Lung (tissue), 17 donors: ENCODE measurements at places on chromosomes 1 and 21. TPM values are rescaled to one million over a fixed set of nuclear protein-coding genes. Genes with fewer than 3 reads are reported as not detected.

DNA sequence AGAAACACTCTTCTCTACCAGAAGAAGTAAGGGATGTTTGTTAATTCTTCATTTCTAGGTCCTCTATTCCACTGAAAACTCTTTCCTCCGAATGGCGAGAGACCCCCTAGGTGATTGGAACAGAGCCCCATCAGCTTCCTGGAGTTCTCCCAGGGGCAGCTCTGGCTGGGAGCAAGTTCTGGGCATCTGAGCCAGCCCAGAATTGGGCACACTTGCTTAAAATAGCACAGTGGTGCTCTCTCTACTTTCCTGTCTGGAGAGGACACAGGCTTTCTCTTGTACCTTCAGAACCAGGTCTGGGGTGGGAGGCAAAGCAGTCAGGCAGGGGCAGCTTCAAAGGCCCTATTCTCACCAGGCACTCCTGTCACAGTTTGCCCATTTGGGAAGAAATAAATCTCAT lies 83.2 kb upstream of the CNTN2 start:
- DNase-seq, result no peak
- peaks cover 3% of the 10 kb centered on the region for H3K27me3 ChIP-seq
- H3K4me1 ChIP-seq, result no peaks in the 10 kb centered on the region
- no peak overlapping the region for H3K27ac ChIP-seq
- no peak overlapping the region for H3K4me3 ChIP-seq

The GBP7 gene
- 0.09 TPM for total RNA-seq

DNA sequence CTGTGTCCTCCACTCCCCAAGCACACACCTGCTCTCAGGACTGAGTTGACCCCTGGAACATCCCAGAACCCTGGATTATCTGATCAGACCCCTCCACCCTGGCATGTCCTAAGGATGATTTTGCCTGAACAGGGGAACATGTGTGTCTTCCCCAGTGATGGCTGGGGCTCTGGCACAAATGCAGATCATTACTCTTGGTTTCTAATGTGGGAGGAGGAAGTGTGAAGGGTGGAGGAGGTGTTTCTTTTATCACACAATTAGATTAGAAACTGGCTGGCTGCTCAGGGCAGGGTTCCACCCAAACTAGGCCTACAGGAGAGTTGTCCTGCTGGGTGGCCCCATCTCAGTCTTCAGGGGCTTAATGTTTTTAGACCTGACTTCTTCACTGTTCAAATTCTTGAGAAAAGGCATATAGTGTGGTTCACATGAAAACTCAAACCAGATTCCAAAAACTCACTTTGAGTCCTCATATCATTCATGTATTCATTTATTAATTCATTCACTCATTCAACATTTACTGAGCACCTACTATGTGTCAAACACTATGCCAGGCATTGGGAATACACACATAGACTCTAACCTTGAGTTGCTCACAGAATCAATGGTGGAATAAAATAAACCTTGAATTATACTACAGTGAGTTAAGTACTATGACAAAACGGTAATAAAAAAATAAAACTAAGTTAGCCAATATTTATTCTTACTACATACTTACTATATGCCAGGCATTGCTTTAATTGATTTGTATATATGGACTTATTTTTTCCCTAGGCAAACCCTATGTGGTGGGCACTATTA lies 221.8 kb upstream of the JUN start:
- no peaks in the 10 kb centered on the region for H3K36me3 ChIP-seq
- no peak overlapping the region for H3K27ac ChIP-seq
- DNase-seq, result no peak
- H3K27me3 ChIP-seq, result no peaks in the 10 kb centered on the region

GRCh38 chr1:74407902-74408301 lies 104.5 kb downstream of the LRRC53 start:
- no peak overlapping the region for H3K4me3 ChIP-seq
- H3K36me3 ChIP-seq, result no peaks in the 10 kb centered on the region
- H3K4me1 ChIP-seq, result peaks cover 12% of the 10 kb centered on the region
- DNase-seq, result no peak

- no peak overlapping the region for H3K27ac ChIP-seq
- no peaks in the 10 kb centered on the region for H3K36me3 ChIP-seq
- H3K4me1 ChIP-seq, result no peaks in the 10 kb centered on the region
- no peak for DNase-seq
Observed at GRCh38 chr21:41671212-41671762, 95.6 kb downstream of the RIPK4 start.

GRCh38 chr1:239909898-239910297 lies 181.8 kb upstream of the FMN2 start:
- no peaks in the 10 kb centered on the region for H3K4me1 ChIP-seq
- H3K27ac ChIP-seq, result no peak overlapping the region
- no peak overlapping the region for H3K4me3 ChIP-seq
- peaks cover 3% of the 10 kb centered on the region for H3K36me3 ChIP-seq
- DNase-seq, result peak; percentile 73

GRCh38 chr1:1777950-1778662 lies at the start of gene NADK:
NADK (minus strand) TSS chr1:1778470; CDS start chr1:1765406, 13,064 bp downstream.
- no peaks in the 10 kb centered on the region for H3K36me3 ChIP-seq
- peak within 1 kb of the TSS; percentile 93 for H3K27ac ChIP-seq
- peaks cover 12% of the 10 kb centered on the region for H3K4me1 ChIP-seq
- no peaks in the 10 kb centered on the region for H3K27me3 ChIP-seq

DNA sequence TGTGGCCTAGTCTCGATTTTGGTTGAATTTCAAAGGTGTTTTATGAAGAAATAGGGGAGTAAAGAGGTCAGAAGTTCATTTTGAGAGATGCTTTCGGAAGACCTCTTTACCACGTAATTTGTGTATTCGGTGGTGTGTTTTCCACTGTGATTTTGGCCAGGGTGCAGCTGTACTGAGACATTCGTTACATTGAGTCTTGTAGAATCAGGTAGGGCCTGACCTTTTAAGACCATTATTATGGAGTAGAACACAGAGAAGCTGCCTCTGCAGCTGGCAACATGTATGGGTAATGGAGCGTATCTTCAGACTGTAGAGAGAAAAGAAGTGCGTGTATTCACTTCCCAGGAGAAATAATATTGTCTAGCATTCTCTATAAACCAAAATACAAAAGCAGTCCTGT lies 326.5 kb downstream of the PDE4B start:
- H3K4me3 ChIP-seq, result no peak overlapping the region
- no peak overlapping the region for H3K27ac ChIP-seq

The ASCL5 gene
- total RNA-seq, result 0.25 TPM

GRCh38 chr1:91700332-91700731 lies 185.6 kb downstream of the TGFBR3 start:
- peaks cover 28% of the 10 kb centered on the region for H3K4me1 ChIP-seq
- H3K4me3 ChIP-seq, result no peak overlapping the region
- peak overlapping the region; percentile 66 for H3K27ac ChIP-seq
- H3K27me3 ChIP-seq, result no peaks in the 10 kb centered on the region

DNA sequence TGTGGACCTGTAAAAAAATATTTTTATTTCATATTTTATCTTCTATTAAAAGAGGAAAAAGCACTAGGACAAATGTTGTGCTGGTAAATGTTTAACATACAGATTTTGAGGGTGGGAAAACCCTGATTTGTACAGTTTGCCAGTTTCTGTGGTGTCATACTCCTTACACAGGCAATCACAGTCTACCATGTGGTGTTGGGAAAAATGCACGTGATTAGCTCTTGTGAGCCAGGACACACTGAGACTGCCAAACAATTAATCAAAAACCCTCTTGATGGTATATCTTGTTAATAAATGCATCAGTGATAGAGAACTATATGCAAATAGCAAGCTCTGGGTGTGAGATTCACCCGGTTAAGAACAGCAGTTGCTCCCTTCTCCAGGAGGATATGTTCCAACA lies 136.5 kb upstream of the ZC3H11B start:
- H3K27me3 ChIP-seq, result no peaks in the 10 kb centered on the region
- no peaks in the 10 kb centered on the region for H3K36me3 ChIP-seq
- DNase-seq, result no peak
- no peak overlapping the region for H3K27ac ChIP-seq
- no peak overlapping the region for H3K4me3 ChIP-seq

DNA sequence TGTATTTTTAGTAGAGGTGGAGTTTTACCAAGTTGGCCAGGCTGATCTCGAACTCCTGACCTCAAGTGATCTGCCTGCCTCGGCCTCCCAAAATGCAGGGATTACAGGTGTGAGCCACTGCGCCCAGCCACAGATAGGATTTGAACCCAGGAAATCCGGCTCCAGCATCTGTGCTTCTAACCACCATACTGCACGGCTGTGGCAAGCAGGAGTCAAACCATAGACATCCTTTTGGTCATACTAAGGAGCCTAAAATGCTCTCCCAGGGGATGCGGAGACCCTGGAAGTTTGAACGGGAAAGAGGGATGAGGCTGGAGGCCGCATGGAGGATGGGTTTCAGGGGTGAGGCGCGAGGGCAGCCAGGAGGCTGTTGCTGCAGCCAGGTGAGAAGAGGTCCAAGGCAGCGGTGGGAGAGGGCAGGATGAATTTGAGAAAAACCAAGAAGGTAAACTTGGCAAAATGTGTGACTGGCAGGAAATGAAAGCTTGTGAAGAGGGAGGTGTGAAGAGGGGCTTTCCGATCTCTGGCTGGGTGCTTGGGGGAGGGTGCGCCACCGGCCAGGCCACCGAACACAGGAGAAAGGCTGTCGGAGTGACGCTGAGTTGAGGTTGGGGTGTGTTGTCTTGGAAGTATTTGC lies 24.0 kb upstream of the CDK18 start:
- H3K27ac ChIP-seq, result no peak overlapping the region
- no peak overlapping the region for H3K4me3 ChIP-seq
- no peak for DNase-seq
- no peaks in the 10 kb centered on the region for H3K36me3 ChIP-seq
- peaks cover 12% of the 10 kb centered on the region for H3K27me3 ChIP-seq

DNA sequence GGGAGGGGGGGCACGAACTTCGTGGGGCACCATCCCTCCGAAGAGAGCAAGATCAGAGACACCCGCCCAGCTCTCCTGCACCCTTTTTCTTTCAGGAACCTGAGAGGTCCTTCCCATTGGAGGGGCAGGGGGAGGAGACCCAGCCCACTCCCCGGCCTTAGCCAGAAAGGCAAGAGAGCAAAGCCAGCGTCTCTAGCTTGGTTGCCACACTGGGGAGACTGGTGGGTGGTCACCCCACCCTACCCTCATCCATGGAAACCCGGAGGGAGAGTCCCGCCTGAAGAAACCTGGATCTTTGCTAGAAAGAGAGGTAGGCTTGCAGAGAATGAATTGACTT lies 246 bp downstream of the ATP2B4 start:
- H3K27me3 ChIP-seq, result no peaks in the 10 kb centered on the region
- DNase-seq, result no peak
- peaks cover 45% of the 10 kb centered on the region for H3K4me1 ChIP-seq
- peak overlapping the region; percentile 85 for H3K27ac ChIP-seq

- H3K27ac ChIP-seq, result no peak overlapping the region
- H3K4me1 ChIP-seq, result peaks cover 2% of the 10 kb centered on the region
- no peak for DNase-seq
- no peak overlapping the region for H3K4me3 ChIP-seq
- no peaks in the 10 kb centered on the region for H3K27me3 ChIP-seq
Observed at GRCh38 chr1:8185400-8185799, 132.5 kb upstream of the SLC45A1 start.

DNA sequence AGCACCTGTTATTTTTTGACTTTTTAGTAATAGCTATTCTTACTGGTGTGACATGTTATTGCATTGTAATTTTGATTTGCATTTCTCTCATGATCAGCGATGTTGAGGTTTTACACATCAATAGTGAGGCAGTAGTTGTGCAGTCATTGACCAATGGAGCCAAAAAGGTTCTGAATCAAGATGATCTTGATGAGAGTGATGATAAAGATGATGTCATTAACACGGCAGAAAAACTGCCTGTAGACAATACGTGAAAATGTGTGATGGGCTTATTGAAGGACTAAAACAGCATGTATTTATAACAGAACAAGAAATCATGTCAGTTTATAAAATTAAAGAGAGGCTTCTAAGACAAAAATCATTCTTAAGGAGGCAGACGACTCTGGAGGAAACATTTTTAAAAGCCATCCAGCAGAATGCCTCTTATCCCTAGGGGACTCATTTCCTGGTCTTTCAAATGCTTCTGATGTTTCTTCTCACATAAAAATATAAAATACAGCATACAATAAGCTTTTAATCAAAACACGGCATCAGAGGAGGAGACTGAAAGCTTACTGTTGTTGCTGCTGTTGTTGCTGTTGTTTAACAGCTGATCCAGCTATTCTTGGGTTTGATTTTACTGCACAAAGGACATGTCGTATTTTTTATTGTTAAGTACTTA lies 400.3 kb downstream of the LTN1 start:
- no peak overlapping the region for H3K27ac ChIP-seq
- no peaks in the 10 kb centered on the region for H3K36me3 ChIP-seq
- H3K4me1 ChIP-seq, result no peaks in the 10 kb centered on the region
- DNase-seq, result no peak
- H3K4me3 ChIP-seq, result no peak overlapping the region
- H3K27me3 ChIP-seq, result no peaks in the 10 kb centered on the region

- H3K4me1 ChIP-seq, result no peaks in the 10 kb centered on the region
- H3K4me3 ChIP-seq, result no peak overlapping the region
- no peaks in the 10 kb centered on the region for H3K27me3 ChIP-seq
Observed at GRCh38 chr1:183385340-183386144, 32.6 kb downstream of the NMNAT2 start.

GRCh38 chr1:44030605-44031251 lies 534 bp downstream of the SLC6A9 start:
- H3K36me3 ChIP-seq, result no peaks in the 10 kb centered on the region
- no peaks in the 10 kb centered on the region for H3K27me3 ChIP-seq
- H3K27ac ChIP-seq, result peak overlapping the region; percentile 86
- peak; percentile 66 for DNase-seq
- H3K4me1 ChIP-seq, result peaks cover 30% of the 10 kb centered on the region

The LCE2C gene
- total RNA-seq, result not detected

The IFI44L gene
- 8.4 TPM for total RNA-seq

GRCh38 chr1:6666696-6667095 lies 34.9 kb downstream of the DNAJC11 start:
- H3K27ac ChIP-seq, result peak overlapping the region; percentile 65
- DNase-seq, result no peak
- H3K27me3 ChIP-seq, result no peaks in the 10 kb centered on the region

The LCE2B gene
- total RNA-seq, result not detected

- H3K4me1 ChIP-seq, result peaks cover 7% of the 10 kb centered on the region
- no peak overlapping the region for H3K4me3 ChIP-seq
- H3K27ac ChIP-seq, result no peak overlapping the region
- H3K27me3 ChIP-seq, result no peaks in the 10 kb centered on the region
Observed at GRCh38 chr1:108826081-108826635, 30.7 kb downstream of the AKNAD1 start.

GRCh38 chr1:204089044-204089751 lies 16.3 kb downstream of the SOX13 start:
- H3K4me1 ChIP-seq, result peaks cover 38% of the 10 kb centered on the region
- peak; percentile 76 for DNase-seq
- H3K27me3 ChIP-seq, result no peaks in the 10 kb centered on the region

The FCRL1 gene
- 3.4 TPM for total RNA-seq

- no peaks in the 10 kb centered on the region for H3K36me3 ChIP-seq
- H3K27me3 ChIP-seq, result no peaks in the 10 kb centered on the region
- peaks cover 6% of the 10 kb centered on the region for H3K4me1 ChIP-seq
- H3K4me3 ChIP-seq, result no peak overlapping the region
Observed at GRCh38 chr1:101312147-101312546, 75.3 kb downstream of the S1PR1 start.

The SPRR2F gene
- total RNA-seq, result not detected

The UBIAD1 gene
- total RNA-seq, result 17.9 TPM

GRCh38 chr1:189429610-189430009 lies 1048.1 kb downstream of the BRINP3 start:
- H3K27me3 ChIP-seq, result no peaks in the 10 kb centered on the region
- no peak overlapping the region for H3K4me3 ChIP-seq
- no peaks in the 10 kb centered on the region for H3K4me1 ChIP-seq
- DNase-seq, result no peak

- no peaks in the 10 kb centered on the region for H3K4me1 ChIP-seq
- no peak for DNase-seq
- H3K4me3 ChIP-seq, result no peak overlapping the region
- H3K27me3 ChIP-seq, result no peaks in the 10 kb centered on the region
- H3K36me3 ChIP-seq, result no peaks in the 10 kb centered on the region
Observed at GRCh38 chr1:47002211-47002610, 21.3 kb upstream of the CYP4X1 start.
